AG09319 (cell line): ENCODE measurements at places on chromosomes 4 and X.

GRCh38 chr4:56648021-56648823 lies 32.9 kb downstream of the HOPX start:
- DNase-seq = no peak

DNA sequence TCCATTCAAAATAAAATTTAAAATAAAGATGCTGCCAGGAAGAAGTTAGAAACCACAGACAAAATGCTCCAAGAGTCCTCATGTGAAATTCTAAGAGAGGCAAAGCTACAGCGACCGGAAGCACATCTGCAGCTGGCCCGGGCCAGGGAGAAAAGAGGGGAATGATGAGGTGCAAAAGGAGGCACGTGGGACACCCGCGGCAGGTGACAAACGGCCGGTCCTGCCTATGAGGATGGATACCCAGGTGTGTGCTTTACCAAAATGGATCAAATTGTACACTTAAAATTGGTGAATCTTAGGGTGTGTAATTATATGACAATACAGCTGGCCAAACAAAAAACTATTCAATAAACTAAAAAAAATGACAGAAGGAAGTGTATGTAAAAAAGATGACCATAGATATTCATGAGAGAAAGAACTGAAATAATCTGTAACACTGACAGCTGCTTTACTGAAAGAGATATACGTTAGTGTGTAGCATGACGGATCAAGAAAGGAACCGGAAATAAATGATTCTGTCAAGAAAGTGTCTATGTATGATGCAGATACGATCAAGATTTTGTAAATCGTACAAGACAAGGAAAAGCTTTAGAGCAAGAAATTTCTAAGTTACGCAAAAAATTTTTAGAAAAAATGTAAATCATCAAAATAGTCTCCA lies 29.5 kb downstream of the PPP2R3B start:
- DNase-seq = no peak

GRCh38 chr4:53899586-53900270 lies 164.7 kb downstream of the CHIC2 start:
- peak; percentile 75 for DNase-seq

DNA sequence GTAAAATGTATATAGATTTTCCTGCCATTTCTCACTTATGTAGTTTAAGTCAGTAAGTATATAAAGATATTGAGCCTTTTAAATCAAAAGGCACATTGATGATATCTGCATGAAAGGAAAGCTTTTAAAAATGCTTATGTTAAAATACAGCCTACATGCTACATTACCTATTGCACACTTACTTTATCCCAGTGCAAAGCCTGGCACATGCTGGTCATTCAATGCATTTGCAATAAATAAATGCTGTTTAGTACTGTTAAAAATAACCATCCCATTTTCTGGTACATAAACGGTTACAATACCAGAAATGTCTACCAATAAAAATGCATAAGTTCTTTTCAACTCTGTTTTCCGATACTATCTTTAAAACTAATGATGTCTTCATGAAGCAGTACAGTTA lies 22.1 kb upstream of the SPATA4 start:
- no peak for DNase-seq

DNA sequence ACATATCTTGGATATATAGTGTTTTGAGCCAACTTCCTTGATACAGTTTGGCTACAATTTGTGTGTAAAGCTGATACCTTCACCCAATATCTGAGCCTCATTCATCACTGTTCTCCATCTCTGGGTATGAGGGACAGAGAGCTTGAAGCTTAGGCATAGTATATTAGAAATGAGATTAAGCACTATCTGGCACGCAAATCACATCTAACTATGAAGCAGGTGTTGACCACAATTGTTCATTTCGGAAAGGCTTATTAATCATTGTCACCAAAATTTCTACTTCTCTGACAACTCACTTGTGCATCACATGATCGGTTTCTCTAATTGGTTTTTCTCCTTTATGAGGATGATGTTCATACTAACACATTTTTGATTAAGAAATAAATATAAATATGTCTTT lies 2.1 kb upstream of the POF1B start:
- no peak for DNase-seq

DNA sequence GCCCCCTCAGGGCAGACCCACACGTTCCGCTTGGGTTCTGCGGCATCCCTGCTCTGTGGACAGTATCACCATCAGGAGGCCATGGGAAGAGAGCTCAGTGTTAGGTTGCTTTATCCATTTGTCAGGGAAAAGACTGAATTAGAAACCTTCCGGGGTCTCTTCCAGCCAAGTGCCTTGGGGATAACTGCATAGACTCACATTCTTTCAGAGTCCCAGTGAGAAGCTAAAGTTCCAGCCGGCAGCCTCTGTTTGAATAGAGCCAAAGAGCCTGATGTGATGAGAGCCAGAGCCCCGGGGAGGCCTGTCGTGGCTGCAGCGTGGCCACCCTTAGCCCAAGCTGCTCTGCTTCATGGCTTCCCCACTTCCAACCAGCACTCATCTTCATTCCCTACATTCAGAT lies 85.2 kb downstream of the FHDC1 start:
- DNase-seq = no peak

DNA sequence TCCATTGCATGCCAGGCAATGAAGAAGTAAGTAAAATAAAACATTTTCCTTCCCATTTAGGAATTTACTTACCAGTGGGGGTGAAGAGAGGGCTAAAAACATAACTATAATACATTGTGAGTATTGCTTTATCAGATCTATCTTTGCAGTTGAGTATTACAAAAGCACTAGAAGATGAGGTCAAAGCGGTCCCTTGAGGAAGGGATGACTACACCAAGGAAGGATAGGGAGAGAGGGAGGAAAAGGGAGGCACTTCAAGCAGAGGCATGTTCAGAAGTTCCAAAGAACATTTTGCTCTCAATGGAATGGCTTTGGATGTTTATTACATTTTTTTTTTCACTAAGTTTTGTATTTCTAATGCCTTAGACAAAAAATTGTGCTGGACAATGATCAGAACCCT lies 127.8 kb downstream of the TET2 start:
- no peak for DNase-seq

- DNase-seq = no peak
These were observed 895 bp downstream of the ADGRL3 start for GRCh38 chr4:61200916-61201526.

- DNase-seq = no peak
These were observed 250.1 kb downstream of the C4orf33 start for GRCh38 chr4:129346036-129346435.

DNA sequence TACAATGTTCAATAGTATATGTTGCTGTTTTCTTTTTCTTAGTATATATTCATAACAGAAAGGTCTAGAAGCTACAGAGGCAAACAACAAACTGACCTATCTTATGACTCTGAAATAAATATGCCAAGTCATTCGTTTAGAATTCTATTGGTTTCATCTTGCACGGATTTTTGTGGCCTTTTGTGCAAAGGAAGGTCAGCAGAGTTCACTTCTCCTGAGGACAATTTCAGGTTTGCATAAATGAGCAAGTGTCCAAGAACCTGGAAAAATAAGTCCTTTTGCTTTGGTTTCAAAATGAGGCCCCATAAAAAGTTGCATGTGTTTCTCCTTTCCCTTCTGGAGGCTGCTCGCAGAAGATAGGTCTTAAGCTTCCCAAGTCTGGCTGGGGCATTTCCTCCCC lies 156.9 kb downstream of the APBB2 start:
- peak; percentile 48 for DNase-seq

- no peak for DNase-seq
These were observed 121.3 kb downstream of the HS6ST2 start for GRCh38 chrX:132837126-132837525.

GRCh38 chr4:71599578-71599977 lies 184.3 kb downstream of the GC start:
- no peak for DNase-seq

GRCh38 chr4:141730805-141731204 lies 94.4 kb downstream of the IL15 start:
- DNase-seq = no peak

DNA sequence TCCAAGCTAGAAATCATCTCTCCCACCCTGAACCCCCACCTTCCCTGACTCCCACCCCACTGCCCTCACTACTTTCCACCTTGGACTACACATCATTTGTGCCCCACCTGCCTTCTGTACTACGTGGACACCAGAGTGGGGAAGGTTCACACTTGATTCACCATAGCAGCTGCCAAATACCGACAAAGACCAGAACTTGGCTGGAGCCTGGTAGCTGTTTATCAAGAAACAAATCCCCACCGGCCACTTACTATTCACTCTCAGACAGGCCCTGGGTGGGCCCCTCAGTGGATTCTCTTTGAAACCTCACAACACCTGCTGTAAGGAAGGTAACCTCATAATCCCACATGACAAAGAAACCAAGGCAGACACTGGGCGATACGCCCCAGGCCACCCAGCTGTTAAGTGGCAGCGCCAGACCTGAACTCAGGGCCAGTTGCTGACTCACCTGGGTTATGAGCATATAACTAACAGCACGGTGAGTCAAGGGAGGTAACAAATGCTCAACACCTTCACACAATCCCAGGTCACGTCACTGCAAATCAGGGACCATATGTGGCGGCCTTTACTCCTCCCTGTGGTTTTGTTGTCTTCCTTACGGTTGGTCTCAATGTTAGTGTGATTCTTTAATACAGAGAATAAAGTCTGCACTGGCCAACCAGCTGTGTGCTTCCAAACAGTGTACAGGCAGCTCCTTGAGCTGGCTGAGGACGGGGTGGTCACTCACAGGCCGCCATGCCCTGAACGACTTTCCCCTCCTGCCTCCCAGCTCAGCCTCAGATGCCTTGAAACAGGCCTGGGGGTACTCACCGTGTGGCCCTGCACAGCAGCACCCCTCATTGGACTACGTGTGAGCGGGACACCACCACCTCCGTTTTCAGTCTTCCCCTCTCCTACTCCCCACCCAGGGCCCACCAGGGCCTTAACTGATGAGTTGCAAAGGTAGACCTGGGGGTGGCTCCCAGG lies 7.5 kb downstream of the WDR1 start:
- DNase-seq = no peak

GRCh38 chrX:121009764-121010163 lies 24.2 kb upstream of the CT47A1 start:
- DNase-seq = no peak

DNA sequence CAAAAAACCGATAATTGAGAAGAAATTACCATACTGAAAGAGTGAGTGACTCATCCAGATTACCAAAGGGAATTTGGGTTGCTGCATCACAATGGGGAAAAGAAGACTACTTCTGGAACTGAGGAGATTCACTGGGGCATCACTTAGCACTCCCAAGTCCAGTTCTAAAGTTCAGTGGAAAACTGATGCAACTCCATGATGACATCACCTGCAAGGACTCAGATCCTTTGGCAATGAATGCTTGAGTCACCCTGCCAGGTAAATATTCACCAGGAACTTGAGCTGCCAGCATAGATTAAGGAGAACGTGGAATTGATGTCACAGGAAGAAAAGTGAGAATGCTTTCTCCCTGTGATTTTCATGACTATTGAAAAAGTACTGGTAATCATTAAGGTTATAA lies 32.0 kb upstream of the SMIM10L2A start:
- no peak for DNase-seq

DNA sequence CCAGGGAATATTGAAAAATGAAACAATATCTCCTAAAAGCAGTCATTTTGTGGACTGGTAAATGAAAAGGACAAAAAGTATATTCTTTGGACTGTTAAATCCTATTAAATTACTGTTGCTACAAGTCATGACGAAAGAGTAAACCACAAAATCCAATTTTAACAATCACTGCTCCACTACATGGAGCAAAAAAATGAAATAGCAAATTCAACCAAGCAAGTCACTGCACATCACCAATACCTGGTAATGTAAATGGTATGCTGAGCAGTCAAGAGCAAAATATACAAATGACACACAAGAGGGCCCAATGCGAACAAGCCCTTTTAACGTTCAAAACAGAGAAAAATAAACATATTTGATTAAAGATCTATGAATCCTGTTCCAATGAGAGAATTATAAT lies 126.2 kb downstream of the KLHL13 start:
- peak; percentile 49 for DNase-seq

GRCh38 chrX:32780109-32780508 lies 431.2 kb downstream of the DMD start:
- no peak for DNase-seq

DNA sequence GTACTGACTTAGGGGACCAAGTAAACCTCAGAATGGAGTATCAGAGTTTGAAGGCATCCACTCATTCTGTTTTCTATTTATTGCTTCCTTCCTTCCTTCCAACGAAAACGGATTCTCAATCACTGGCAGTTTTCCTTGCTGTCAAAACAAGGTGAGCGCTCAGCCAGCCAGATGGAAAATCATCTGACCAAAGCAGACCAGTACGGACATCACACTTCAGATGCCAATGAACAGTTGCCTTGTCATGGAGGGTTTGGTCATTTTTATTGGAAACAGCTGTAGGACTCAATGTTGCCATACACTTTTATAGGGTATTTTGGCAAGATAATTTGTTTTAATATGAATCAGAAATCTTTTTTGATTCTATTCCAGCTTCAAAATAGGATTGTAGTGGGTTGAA lies 16.6 kb downstream of the GEMIN8 start:
- no peak for DNase-seq

DNA sequence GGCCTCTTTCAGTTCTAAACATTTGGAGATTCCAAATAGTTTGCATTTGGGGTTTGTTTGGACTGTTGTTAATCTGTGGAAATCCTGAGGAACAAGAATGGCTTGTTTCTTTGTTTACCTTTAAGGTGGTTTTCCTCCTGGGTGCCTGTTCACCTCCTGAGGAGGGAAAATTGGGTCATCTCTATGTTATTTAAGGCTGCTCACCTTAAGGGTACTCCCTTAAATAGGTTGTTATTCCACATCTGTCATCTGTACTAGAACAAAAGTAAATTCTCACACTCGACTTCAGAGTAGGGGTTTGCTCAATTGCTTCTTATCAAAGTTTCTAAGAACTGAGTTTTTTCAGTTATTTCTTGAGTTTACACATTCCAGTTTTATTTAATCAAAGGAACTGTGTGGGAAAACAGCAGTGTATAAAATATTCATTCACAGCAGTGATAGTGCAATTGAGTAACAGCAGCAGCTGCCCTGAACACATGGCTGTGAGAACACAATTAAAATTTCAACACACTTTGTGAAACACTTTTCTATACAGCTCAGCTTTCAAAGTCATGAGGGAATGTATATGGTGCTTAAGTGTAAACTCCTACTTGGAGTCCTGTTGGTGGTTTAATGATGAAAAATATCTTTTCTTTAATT lies 238.5 kb upstream of the PGRMC2 start:
- DNase-seq = no peak

GRCh38 chr4:165175879-165176278 lies 31.5 kb upstream of the KLHL2 start:
- no peak for DNase-seq

DNA sequence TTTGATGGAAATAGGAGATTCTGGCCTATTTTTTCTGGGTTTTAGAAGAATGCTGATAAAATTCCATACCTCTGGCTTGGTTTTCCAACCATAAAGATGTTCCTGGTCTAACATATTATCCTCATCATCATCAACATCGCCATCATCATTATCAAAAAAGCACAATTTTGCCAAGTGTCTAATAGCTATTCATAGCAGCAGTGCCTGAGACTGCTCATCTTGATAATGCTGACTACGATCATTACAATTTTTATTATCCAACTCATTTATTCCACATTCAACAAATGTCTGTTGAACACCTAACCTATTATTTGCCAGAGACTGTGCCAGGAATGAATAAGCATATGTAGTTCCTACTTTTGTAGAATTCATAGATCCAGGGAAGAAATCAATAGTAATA lies 303.5 kb upstream of the GATB start:
- DNase-seq = no peak
